ENCODE measurements at places on chromosomes 13 and 19.

DNA sequence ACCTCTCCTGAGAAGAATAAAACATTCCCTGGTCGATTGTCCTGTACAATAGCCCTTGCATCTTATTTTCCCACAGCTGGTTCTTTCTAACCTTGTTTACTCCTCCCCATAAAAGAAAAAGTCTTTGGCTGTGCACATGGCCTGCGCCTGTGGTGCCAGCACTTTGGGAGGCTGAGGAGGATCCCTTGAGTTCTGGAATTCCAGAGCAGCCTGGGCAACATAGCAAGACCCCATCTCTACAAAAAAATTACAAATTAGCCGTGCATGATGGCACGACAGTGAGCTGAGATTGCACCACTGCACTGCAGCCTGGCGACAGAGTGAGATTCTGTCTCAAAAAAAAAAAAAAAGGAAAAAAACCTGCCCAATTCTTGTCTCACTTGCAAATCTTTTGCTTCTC is 7.2 kb upstream of the NUP62 start:
- DNase-seq = no peak

DNA sequence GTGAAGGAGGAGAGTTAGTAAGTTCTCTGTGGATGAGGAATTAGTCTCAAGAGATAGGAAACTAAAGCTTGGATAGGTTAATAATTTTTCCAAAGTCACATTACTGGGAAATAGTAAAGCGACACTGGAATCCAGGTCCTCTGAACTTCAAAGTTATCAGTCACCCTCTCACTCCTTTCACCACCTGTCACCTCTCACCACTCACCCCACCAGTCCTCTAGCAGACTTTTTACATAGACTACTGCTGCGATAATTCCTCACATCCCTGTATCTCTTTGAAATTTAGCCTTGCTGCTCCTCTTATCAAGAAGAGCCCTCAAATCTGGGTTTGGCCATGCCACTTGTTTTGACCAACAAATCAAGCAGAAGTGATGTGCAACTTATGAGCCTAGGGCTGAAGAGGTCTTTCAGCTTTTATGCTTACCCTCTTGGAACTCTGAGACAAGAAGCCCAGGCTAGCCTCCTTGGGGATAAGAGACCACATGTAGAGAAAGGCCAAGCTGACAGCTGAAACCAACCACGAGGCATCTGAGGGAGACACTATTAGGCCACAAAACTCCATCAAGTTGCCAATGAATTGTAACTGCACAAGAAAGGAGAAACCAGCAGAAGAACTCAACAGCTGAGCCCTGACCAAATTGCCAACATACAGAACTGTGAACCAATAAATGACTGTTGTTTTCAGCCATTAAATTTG is 41.2 kb downstream of the STARD13 start:
- no peak for DNase-seq

- no peak for DNase-seq
These were observed 14.7 kb downstream of the TLE5 start for GRCh38 chr19:3047496-3048189.

DNA sequence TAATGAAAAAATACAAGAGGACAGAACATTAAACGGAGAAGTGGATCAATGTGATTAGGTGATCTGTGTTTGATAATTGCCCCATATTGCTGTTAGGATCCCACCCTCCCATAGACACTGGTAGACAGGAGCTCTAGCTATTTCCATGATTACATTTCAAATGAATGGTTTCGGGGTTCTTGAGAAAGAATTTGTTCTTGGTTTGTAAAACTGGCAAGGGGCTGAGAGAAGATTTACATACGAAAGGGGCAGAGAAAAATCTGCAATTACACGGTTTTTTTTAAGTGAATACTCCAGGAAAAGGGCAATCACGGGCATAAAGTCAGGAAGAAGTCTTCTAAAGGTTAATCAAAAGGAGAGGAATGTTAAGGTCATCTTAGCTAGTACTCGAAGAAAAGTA is 2125.7 kb upstream of the PCDH20 start:
- DNase-seq = no peak

DNA sequence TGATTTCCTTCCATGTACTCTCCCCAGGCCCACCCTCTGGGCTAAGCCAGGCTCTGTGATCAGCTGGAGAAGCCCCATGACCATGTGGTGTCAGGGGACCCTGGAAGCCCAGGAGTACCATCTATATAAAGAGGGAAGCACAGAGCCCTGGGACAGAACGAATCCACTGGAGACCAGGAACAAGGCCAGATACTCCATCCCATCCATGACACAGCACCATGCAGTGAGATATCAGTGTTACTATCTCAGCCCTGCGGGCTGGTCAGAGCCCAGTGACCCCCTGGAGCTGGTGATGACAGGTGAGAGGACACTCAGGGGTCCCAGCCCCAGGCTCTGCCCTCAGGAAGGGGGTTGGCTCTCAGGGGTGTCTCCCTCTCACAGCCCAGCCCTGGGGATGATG is 27.5 kb upstream of the KIR3DL3 start:
- no peak for DNase-seq

DNA sequence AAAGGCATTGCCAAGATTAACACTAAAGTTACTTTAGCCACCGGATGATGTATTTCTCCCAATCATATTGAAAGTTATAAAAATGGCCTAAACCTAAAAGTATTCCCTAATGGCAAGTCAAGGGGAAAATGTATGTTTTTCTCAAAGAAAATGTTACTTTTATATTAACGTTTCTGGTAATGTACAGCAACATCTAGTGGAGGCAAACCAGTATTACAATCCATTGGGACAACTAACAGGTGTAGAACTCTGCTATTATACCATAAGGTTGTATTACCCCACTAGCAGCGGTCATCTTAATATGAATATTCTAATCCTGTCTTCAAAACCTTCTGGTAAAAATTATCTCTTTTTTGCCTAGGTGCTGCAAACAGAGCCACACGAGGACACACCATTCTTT is 69.2 kb downstream of the ZNF100 start:
- no peak for DNase-seq

- no peak for DNase-seq
These were observed 140.0 kb downstream of the IRS2 start for GRCh38 chr13:109646423-109646822.

DNA sequence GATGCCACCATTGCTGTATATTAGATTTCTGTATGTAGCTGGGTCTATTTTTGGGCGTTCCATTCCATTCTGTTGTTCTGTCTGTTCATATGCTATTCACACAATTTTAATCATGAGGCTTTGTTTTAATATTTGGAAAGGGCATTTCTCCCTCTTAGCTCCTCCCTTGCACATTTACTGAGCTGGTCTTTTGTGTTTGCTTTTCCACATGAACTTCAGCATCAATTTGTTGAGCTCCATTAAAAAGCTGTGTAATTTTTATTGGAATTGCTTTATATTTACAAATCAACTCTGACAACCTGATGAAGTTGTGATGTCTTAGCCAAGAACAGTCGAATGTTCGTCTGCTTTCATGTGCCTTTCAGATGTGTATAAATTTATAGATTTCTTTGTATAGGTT is 14.0 kb downstream of the WASF3 start:
- no peak for DNase-seq

- DNase-seq = no peak
These were observed 134.4 kb downstream of the DNAJC15 start for GRCh38 chr13:43157796-43158195.

GRCh38 chr13:106159295-106160195 is 375.9 kb downstream of the EFNB2 start:
- DNase-seq = no peak

DNA sequence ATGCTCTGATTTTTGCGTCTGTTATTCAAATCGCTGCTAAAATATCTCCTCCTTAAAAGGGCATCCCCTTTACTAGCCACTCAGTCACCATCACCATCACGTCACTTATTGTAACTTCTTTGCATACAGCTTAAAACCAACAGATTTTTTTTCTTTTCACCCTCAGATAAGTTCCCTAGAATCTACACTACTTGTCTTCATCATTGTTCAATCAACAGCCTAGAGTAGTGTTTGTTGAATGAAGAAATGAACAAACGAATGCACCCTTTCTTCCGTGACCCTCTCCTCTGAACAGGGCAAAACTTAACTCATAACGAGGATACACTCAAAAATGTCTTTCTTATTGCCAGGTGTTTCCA is 1.1 kb upstream of the AKAP11 start:
- DNase-seq = peak; percentile 5

DNA sequence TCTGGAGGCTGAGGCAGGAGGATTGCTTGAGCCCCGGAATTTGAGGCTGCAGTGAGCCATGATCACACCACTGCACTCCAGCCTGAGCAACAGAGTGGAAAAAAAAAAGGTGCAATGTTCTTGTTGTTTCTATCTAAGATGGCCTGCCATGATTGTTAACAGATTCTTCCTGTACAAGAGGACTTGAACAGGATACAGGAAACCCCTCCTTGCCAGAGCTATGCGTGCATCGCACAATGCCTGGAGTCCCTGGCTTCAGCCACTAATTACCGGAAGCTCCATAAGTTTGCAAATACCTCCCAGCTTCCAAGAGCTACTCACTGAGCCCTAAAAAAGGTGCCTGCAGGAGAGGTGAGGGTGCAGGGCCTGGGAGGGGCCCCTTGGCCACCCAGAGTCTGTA is 13.1 kb upstream of the HIF3A start:
- DNase-seq = no peak

DNA sequence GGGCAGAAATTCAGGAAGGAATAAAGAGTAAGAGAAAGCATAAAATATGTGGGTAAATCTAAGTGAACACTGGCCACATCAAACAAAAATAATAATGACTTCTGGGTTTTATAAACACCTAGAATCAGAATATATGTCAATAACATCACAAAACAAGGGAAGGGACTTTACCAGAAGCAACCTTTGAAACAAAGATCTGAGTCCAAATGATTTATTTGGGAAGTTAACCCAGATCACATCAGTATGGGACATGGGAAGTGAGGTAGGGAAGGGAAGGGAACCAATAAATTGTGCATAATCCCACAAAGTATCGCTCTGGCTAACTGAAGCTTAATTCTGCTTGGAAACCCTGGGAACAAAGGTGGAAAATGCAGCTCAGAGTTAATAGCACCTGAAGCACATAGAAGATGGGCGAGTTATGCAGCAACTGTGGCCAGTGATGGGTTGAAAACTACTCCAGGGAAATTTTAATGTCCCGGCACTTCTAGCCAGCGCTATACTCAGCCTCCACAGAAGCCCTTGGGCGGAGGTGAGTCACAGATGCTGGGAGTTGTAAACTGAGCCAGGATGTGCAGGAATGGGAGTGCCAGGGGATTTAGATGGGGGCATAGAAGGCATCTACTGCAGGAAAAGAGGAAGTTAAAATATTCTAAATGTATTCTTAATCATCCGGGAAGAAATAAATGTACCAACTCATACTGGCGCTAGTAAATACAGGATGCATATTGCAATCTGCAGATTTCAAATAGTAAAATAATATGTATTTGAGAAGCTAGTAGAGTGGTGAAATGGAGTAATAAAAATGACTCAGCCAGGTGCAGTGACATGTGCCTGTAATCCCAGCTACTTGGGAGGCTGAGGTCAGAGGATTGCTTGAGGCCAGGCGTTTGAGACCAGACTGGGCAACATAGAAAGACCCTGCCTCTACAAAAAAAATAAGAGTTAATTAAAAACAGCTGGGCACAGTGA is 34.2 kb upstream of the CEBPG start:
- no peak for DNase-seq
